ENCODE measurements at places on chromosomes 11 and 22.

DNA sequence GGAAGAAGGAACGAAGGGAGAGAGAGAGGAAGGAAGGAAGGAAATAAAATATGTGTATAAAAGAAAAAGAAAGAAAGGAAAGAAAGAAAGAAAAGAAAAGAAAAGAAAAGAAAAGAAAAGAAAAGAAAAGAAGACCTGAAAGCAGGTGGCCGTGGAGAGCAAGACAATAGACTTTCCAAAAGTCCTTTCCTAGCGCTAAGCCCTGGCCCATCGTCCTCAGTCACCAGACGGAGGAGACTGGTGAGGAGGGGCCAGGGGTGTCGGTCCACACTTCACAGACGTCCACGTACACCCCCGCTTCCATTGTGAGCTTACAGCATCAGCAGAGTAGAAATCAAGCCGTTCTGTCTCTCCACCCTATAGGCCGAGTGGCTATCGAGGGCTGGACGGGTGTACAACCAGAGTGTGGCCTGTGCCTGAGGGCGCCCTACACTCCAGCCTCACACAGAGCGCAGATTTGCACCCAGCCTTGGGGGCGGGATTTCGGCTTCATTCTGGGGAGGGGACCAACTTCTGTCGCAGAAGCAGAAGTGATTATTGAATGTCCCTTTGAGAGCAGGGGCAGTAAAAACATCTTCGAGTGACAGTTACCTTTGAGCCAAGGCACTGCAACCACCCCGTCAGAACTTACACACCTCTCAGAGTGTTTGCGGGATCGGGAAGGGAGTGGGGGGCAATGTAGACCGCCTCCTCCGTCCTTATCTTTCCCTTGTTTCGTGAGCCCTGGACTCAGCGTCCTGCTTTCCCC lies 2.0 kb upstream of the BSX start:
- DNase-seq, result no peak

DNA sequence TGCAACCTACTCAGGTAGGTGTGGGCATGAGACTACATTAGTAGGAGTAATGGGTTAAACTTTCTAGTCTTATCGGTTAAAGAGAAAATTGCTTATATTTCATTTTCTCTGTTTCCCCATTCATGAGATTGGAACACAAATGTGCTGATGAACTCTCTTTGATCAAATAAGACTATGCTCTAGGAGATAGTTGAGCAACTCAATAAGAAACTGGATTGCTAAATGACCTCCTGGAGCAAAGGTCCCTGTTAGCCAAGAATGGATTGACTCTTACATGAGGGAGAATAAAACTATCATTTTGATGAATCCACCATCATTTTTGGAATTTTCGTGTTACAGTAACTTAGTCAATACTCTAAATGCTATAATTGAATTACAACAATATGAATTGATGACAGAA lies 11.1 kb upstream of the NOX4 start:
- DNase-seq, result no peak

DNA sequence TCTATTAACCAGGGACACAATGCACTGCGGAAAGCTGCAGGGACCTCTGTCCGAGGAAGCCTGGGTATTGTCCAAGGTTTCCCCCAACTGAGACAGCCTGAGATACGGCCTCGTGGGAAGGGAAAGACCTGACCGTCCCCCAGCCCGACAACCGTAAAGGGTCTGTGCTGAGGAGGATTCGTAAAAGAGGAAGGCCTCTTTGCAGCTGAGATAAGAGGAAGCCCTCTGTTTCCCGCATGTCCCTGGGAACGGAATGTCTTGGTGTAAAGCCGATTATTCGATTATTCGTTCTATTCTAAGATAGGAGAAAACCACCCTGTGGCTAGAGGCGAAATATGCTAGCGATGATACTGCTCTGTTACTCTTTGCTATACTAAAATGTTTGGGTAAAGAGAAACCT lies 5.2 kb downstream of the BET1L start:
- DNase-seq, result no peak

- no peak for DNase-seq
These were observed 22.3 kb downstream of the KCNQ1 start for GRCh38 chr11:2466869-2467694.

GRCh38 chr11:113119074-113119473 lies 157.9 kb downstream of the NCAM1 start:
- no peak for DNase-seq

GRCh38 chr22:36548606-36549005 lies 19.6 kb upstream of the EIF3D start:
- DNase-seq, result no peak

DNA sequence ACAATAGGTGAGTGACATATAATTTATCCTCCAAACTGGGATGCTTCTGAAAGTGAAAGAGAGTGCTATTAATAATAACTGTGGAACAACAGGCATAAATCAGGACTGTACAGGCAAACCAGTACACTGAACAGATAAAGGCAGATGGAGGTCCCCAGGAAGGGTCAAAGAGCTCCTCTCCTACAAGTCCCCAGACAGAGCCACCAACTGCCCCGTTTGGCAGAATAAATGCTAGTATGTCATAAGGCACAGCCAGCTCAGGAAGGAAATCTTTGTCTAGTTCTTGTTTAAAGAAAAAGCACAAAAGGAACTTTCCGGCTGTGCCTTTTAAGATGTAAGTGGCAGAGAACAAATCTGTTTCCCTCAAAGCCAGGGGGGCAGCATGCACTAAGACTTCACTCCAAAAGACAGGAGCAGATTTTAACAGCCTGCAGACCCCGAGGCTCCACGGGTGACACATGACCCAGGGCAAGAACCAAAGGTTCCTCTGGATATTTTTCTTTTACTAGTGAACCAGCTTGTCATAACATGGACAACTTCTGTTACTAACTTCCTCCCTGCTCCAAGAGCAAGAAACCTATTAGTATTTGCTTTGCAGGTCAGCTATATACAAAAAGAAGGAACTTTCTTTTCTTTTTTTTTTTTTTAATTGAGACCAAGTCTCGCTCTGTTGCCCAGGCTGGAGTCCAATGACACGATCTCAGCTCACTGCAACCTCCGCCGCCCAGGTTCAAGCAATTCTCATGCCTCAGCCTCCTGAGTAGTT lies 50.2 kb downstream of the MYH9 start:
- DNase-seq, result no peak

GRCh38 chr11:111454561-111455192 lies 57.5 kb downstream of the BTG4 start:
- no peak for DNase-seq

GRCh38 chr22:26939466-26939865 lies 282.1 kb downstream of the MIAT start:
- no peak for DNase-seq

DNA sequence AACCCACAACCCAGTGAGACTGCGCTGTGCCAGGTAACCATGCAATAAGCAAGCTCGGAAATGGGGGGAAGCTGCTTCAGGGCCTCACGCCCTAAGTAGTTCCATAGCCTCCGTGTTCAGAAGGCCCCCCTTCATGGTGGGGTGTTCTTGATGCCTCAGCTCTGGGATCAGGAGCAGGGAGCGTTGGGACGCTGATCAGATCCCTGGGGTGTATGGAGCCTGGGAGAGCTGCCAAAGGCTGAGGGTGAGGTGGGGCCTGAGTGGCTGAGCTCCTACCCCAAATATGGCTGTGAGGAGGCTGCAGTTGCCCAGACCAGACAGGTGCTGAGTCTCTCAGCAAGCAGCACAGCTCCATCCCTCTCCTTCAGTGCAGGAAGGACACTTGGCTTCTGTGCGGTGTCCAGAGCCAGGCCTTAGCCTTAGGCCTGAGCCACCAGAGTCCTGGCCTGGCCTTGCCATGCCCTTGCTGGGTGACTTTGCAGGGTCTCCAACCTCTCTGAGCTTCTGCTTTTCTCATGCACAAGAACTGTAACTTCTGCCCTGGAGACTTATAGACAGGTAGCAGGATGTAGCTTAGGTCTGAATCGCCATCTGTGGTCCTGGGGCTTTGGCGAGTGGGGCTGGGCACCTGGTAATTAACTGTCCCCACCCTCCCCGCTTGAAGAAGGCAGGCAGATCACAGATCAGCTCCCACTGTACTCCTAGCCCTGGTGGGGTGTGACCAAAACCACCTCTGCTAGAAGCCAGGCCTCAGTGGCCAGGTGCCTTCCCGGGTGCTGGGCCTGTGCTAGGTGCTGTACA lies 5.3 kb downstream of the MMP11 start:
- DNase-seq, result no peak

DNA sequence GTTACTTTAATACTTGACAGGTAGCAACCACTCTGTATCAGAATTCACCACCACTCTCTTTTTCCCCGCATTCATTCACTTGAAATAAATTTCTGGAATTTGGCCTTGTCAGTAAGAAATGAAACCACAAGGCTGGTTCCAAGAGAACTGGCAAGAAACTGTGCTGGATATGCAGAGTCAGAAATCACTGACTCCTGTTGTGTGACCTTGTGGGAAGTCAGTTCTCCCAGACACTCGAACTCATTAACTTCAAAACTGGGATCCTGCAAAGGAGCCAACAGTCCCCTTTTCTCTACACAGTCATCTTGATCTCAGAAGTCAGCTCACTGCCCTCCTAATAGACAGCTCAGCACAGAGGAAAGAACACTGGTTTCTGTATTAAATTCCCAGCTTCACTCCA lies 142.7 kb downstream of the LRRC4C start:
- DNase-seq, result no peak

DNA sequence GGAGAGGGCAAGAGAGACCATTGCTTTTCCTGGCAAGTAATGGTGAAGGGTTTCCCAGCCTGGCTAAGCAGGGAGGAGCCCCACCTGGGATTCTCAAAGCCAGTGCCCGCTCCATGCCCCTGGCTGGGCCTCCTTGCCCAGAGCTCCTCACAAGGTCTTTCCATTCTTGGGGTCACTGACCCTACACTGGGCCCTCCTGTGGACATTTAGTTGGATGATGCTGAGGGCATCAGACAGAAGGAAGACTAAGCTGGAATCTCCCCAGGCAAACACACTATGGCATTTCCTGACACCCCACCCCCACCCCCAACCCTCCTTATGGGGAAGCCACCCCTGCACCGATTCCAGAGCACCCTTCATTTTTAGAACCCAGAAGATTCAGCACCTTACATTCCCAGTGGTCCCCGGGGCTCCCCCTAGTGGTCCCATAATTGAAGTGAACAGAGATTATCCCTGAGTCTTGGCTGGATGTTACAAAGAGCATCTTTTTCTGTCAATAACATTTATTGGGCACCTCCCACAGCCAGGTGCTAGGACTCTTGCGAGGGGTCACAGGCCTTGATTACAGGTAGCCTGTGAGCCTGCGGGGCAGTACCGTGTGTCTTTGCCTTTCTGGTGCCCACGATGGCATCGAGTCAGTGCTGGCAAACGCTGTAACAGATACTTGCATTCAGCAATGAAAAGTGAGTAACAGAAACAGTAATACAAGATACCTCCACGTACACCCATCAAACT lies 548.5 kb downstream of the BUD13 start:
- DNase-seq, result no peak

DNA sequence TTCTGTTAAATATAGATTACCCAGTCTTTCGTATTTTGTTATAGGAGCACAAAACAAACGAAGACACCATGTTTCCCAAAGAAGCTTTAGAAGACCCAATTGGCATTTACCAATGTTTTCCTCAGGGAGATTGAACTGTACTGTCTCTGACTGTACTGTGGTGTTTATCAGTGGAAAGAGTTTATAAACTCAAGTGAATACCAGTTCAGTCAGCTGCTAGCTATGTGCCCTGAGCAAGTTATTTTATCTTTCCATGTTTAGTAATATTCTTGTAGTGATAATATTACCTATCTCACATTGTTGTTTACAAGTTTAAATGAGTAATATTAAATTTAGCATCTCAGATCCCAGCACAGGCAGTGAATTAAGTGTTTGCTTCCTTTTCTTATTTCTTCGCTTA lies 773.2 kb downstream of the KCNA4 start:
- no peak for DNase-seq

DNA sequence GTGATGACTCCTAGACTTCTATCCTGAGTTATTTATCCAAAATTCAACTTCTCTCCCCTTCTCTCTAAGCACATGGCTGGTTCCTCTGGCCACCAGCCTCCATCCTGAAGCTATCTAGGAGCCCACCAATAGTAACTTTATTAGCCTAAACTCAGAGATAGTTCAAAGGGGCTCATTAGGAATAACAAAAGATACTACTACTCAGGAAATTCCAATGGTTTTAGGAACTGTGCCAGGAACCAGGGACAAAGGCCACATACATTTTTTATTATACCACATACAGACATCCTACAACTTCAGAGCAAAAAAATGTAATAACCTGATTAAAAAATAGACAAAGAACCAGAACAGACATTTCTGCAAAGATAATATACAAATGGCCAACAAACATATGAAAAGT lies 27.9 kb downstream of the SLC25A17 start:
- no peak for DNase-seq

DNA sequence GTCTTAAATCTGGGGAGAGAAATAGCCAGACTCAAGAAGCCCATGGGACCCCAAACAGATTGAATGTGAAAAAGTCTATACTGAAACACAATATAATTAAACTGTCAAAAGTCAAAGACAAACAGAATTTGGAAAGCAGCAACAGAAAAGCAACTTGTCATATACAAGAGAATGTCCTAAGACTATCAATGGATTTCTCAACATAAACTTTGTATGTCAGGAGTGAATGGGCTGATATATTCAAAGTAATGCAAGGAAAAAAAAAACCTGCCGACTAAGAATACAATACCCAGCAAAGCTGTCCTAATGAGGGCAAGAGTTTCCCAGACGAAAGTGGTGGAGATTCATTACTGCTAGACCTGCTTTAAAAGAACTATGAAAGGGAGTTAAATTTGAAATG lies 73.2 kb downstream of the TBC1D22A start:
- no peak for DNase-seq

- no peak for DNase-seq
These were observed 22.0 kb downstream of the GSTT2B start for GRCh38 chr22:23939017-23939357.

- DNase-seq, result no peak
These were observed 44.4 kb downstream of the MOB2 start for GRCh38 chr11:1442163-1442562.

DNA sequence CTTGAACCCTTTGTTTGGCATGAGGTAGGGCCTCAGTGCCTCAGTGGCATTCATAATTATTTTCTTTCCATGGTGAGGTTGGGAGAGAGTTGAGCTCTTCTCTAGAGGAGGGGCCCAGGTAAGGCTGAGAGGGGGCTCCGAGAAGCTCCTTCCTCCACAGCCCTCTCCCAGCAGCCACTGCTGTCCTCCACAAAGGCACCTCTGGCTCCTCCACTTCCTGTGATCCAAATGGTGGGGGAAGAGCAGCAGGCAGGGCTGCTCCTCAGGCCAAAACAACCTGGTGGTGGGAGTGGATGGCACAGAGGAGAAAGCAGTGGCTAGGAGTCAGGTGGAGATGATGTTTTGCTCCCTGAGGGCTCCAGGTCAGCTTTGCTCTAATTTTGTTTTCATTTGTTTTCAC lies 13.3 kb downstream of the ROBO4 start:
- DNase-seq, result no peak

DNA sequence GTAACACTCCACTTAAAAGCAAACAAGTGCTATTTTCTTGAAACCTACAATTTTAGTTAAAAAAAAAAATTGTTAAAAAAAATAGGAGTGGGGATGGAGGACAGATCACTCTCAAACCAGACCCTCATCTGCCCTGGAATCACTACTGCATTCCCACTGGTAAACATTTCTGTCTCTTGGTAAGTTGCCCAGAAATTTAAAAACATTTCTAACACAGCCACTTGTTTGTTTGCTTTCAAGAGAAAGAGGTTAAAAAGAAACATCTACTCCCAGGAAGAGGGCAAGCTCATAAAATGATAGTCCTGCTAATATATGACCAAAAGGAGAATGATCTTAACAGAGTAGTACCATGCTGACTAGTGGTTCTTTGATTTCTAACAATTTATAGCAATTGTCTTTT lies 83.3 kb downstream of the SGSM3 start:
- DNase-seq, result no peak

- DNase-seq, result no peak
These were observed 114.5 kb downstream of the NAT10 start for GRCh38 chr11:34219941-34220370.

GRCh38 chr11:10301656-10302358 lies 3.1 kb upstream of the ADM start:
- no peak for DNase-seq
